ENCODE measurements at places on chromosomes 11 and 22.

- DNase-seq = peak; percentile 51
These were observed 6.5 kb upstream of the TOP3B start for GRCh38 chr22:21989049-21989448.

DNA sequence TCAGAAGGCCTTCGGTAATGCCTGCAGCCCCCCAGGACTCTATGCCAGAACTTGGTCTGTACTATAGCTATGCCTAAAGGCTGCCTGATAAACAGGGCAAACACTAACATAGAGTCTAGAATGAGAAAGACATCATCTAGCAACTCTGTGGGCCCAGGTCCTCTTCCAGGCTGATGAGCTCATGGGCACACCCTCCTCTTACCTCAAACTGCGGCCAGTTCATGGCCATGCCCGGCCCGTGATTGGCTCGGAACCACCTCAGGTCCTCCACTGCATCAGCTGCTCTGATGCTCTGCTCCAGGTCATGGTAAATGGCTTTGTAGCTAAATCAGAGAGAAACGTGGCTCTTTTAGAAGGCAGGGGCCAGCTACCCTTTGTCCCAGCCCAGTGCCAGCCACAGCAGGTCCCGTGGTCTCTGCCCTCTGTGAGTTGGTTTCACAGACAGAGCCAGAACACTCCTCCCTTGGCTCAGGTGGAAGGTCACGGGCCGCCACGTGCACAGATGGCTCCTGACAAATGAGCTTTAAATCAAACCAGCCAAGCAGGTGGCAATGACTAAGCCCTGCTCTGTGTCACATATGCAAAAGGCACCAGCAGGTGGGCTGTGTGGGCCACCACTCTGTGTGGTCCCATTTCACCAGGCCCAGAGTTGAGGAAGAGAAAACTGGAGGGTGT, 25.0 kb upstream of the ARFGAP3 start:
- DNase-seq = no peak

DNA sequence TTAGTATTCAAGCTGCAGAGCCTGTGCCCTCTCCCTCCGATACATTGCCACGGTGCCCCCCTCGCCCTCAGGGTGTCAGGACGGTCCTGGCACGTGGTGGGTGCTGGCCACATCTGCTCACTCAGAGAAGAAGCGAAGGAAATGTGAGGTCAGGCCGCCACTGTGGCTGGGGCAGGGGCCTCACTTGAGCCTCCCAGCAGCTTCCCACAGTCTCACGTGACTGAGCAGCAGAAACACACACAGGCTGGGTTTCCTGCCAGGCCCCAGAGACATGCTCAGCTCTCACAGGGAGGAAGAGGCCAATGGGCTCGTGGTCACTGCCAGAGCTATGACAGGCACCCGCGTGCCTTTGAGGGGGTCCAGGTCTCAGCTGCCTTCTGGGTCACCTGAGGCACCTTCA, 37.9 kb upstream of the PRR5 start:
- no peak for DNase-seq

DNA sequence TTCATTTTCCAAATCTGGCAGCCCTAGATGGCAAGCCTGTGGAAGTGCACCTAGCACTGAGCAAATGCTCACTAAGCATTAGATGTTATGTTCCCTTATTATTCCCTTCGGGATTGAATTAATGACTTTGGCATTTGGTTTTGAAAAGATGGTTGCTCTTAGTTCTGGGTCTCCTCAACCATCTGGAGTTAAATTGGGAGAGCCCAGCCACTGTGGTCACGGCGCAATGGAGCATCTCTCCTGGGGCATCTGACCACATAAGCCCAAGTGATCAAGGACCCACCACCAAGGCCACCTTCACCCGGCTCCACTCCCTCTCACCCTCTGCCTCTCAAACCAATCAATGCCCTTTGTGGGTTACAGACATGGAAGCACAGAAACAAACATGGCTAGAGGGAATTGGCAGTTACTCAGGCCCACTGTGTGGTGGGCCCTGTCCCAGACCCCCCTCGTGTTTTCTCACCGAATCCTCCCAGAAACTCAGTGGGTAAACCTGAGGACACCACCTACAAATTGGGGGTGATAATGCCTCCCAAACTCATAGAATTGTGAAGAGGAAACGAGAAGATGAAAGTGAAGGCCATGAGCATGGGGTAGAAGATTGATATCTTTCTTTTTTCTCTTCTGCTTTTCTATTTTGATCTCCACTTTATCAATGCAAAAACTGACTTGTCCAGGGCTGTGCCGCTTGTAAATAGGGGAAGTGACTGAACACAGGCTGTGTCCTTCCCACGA, 52.2 kb downstream of the IRAG1 start:
- no peak for DNase-seq

DNA sequence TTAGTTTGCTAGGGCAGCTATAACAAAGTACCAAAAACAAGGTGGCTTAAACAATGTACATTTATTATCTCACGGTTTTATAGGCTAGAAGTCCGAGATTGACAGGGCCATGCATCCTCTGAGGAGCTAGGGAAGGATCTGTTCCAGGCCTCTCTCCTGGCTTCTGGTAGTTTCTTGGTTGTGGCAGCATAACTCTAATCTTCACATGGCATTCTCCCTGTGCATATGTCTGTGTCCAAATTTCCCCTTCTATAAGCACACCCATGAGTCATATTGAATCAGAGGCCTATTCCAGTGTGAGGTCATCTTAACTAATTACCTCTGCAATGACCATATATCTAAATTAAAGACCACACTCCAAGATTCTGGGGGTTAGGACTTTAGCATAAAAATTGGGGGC, 31.3 kb upstream of the MMP13 start:
- DNase-seq = no peak

- no peak for DNase-seq
These were observed 29.1 kb upstream of the RFPL3 start for GRCh38 chr22:32328306-32329201.

DNA sequence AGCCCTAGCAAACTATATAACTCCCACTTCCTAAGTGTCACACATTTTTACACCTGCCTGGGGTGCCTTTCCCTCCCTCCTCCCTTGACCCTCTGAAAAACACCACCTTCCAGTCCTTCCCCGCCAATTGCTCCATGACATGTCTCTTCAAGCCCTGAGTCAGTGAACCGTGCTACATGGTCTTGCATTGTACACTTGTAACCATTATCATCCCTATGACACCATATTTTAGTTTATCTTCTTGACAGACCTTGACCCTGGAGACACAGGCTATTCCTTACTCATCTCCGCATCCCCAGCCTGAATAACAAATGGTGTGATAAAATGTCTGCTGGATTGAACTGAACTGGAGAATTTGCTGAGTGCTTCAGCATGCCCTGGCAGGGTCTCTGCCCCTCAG, 36.9 kb downstream of the TNKS1BP1 start:
- DNase-seq = peak; percentile 54

DNA sequence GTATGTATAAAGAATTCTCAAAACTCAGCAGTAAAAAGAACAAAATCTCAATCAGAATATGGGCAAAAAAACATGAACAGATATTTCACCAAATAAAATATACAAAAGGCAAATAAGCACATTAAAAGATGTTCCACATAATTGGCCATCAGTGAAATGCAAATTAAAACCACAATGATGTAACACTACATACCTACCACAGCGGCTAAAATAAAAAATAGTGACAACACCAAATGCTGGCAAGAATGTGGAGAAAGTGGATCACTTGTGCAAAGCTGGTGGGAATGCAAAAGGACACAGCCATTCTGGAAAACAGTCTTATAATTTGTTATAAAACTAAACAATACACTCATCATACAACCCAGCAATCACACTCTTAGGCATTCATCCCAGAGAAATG, 38.3 kb upstream of the ACER3 start:
- DNase-seq = no peak

GRCh38 chr22:47196166-47196849, 433.9 kb downstream of the TBC1D22A start:
- DNase-seq = no peak

- peak; percentile 82 for DNase-seq
These were observed at the start of gene CHORDC1 for GRCh38 chr11:90222459-90223247. TSS of gene CHORDC1 (minus strand) at chr11:90223049. CDS start at chr11:90222954, 95 bp downstream.

GRCh38 chr22:40443732-40444131, 73.3 kb downstream of the SGSM3 start:
- no peak for DNase-seq

- DNase-seq = peak; percentile 65
These were observed 44.8 kb upstream of the ISX start for GRCh38 chr22:35021161-35021560.

DNA sequence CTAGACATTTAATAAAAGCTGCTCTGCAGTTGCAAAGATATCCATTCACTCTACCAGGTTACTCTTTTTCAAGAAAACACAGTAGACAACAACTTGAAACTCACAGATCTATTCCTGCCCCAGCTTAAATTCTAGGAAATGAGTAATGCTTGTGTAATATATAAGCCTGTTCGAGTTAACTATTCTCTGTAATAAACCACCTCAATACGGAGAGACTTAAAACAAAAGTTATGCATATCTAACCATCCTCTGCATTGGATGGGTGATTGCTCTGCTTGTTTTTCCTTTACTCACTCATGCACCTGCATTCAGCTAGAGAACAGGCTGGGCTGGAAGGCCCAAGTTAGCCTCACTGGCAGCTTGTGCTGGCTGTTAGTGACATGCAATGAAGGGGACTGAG, 13.3 kb downstream of the LRRC4C start:
- no peak for DNase-seq

GRCh38 chr11:133621611-133622010, 89.3 kb upstream of the OPCML start:
- DNase-seq = no peak

GRCh38 chr11:66242095-66242765, 26.2 kb upstream of the RAB1B start:
- no peak for DNase-seq

DNA sequence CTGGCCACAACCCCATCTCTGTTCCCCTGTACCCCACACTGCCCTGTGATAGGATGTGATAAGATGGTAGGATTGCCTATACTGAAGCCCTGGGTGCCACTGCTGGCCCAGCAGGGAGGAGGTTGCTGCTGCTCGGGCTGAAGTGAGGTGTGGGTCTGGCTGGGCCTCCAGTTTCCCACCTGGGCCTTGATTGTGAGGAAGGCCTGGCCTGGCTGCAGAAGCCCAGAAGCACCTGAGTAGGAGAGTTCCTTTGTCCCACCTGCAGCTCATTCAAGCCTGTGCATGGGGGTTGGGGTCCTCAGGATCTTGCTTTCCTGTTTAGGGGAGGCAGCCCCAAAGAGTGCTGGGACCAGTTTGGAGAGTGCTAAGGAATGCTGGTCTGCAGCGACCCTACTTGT, 3.3 kb downstream of the ST3GAL4 start:
- no peak for DNase-seq

GRCh38 chr11:118623269-118623655, 15.8 kb downstream of the PHLDB1 start:
- peak; percentile 94 for DNase-seq
